ENCODE measurements at places on chromosomes 7 and 10.
A peak's percentile ranks its signal among the peaks of the same experiment; 100 is the strongest.

- DNase-seq, result peak; percentile 2
Measured at GRCh38 chr7:126856691-126857291, 395.9 kb downstream of the GRM8 start.

DNA sequence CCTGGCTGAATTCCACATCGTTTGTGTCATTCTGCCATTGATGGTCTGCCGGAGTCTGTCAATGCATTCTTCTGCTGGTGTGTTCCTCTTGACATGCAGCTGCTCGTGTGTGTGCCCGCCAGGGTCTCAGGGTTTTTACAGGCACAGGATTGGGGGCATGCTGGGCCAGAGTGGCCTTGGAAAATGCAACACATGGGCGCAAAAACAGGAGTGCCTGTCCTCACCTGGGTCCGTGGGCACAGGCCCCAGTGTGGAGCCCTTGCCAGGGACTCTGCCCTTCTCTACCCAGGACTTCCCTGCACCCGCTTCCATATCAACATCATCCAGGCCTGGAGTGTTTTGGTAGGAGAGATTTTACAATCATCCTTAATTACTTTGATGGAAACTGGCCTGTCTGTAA lies 340.7 kb downstream of the KIF20B start:
- DNase-seq, result no peak

DNA sequence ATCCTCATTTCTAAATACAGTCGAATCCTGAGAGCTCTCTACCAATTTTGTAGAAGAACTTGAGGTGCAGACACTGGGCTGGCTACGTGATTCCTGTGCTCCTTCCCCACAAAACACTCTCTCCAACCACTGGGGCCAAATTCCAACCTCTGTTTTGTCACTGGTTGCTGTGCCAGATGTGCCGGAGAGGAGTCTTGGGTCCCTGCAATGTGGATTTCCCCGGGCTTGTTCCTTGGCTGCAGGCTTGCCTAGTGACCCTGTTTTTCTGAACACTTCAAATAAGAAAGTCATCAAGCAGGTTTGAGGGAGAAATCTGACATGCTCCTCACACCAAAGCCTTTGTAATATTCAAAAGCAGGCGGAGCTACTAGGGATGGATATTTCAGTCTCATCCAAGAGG lies 44.4 kb upstream of the AGBL3 start:
- DNase-seq, result no peak

- no peak for DNase-seq
Measured at GRCh38 chr10:19892677-19893076, 76.4 kb downstream of the PLXDC2 start.

GRCh38 chr7:101538596-101539459 lies 90.3 kb downstream of the MYL10 start:
- peak; percentile 50 for DNase-seq

DNA sequence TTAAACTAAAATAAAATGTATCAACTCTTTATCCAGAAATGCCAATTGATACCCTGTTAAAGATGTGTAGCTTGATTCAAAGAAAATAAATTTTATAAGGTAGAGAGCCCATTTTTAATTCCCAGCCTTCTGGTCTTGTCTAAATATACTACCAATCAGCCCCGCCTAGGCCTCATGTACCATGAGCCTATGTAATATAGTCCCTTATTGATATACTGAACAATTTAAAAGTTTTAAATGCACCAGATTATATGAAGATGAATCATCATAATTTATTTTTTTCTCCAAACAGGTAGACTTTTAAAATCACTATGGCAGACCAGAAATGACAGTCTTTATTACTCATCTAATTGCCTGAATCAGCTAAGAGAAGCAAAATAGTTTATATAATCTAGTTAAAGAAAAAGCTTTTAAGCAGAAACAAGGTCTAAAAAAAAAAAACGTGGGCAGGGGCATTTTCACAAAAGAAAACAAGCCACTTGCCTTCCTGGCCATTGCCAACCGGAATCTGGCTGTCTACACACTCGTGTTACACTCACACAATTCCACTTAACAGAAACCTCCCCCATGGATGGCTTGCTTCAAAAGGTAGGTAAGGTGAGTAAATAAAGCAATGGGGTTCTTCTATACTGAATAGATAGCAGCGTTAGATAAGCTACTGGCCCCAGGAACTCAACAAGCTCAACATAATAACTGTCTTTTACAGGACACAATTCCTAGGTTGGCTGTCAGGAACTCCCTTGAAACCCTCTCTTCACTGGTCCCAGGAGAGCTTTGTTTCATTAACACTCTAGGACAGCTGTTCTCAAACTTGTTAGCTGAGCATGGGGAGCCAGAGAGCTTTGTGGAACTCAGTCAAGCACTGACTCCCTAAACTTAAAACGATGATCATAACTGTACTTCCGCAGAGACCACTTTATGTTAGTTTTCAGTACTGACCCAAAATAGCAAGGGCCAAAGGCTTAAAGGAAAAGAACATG lies 37.2 kb downstream of the RAPGEF5 start:
- no peak for DNase-seq

Data from activated CD4-positive, alpha-beta T cell treated with anti-CD3 and anti-CD28 coated beads, Interleukin-2, Interleukin-4, amounts not matched to agents 100 ng/mL and 50 ng/mL, durations not matched to agents 16 hours and 8 hours (primary cell).